ENCODE measurements at places on chromosomes 5 and 9.
A peak's percentile ranks its signal among the peaks of the same experiment; 100 is the strongest.

GRCh38 chr5:89473196-89473595 lies 590.2 kb upstream of the MEF2C start:
- DNase-seq, result no peak

GRCh38 chr9:92808726-92809451 lies 44.3 kb upstream of the BICD2 start:
- peak; percentile 90 for DNase-seq

DNA sequence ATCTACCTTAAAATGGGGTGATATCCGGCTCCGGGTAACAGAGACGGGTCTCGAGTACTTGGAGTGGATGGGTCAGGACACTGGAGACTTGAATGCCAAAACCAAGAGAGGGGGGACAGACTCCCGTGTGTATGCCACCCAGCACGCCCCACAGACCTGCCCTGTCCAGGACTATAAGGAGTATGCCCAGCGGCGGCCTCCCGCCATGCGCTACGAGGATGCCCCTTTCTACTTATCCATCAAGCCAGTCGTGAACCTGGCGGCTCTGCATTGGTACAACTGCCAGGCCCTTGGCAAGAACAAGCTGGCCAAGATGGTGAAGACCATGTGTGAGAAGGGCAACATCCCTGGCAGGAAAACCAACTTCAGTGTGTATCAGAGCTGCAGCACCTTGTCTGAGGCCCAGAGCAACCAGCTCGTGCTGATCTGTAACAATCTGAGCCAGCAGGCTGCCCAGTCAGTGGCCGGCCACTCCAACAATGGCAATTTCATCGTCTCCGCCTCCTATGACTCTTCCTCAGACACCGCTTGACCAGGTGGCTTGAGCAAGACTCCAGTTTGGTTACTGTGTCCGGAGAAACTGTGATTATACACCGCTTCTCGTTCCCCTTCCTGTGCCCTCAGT lies 99.4 kb downstream of the INIP start:
- no peak for DNase-seq

- no peak for DNase-seq
These were observed 58.5 kb downstream of the MLANA start for GRCh38 chr9:5949103-5949699.

GRCh38 chr5:10457682-10458574 lies 16.2 kb downstream of the ROPN1L start:
- DNase-seq, result peak; percentile 35

- DNase-seq, result no peak
These were observed 31.0 kb downstream of the TTC1 start for GRCh38 chr5:160039810-160040470.

DNA sequence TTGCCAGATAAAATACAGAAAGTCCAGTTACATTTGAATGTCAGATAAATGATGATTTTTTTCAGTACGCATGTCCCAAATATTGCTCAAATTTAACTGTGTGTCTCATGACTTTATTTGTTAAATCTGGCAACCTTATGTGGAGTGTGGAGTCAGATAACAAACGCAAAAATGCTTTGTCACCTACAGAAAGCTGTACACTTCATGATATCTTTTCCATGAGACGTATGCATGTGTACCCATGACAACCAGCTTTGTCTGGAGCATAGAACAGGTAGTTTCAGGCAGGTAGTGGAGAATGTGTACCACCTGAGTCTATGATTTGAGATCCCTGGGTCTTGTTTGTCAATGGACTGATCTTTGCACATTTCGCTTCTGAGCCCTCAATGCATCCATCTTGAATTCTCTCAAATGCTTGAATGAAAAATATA lies 105.5 kb upstream of the CPEB4 start:
- DNase-seq, result no peak

- no peak for DNase-seq
These were observed 62.4 kb downstream of the DMRT1 start for GRCh38 chr9:903886-904285.
